ENCODE measurements at places on chromosomes 3 and 15.

- DNase-seq = no peak
Observed at GRCh38 chr15:52348056-52348745, 52.6 kb upstream of the MYO5C start.

- DNase-seq = no peak
Observed at GRCh38 chr3:8368598-8368997, 133.0 kb upstream of the LMCD1 start.

DNA sequence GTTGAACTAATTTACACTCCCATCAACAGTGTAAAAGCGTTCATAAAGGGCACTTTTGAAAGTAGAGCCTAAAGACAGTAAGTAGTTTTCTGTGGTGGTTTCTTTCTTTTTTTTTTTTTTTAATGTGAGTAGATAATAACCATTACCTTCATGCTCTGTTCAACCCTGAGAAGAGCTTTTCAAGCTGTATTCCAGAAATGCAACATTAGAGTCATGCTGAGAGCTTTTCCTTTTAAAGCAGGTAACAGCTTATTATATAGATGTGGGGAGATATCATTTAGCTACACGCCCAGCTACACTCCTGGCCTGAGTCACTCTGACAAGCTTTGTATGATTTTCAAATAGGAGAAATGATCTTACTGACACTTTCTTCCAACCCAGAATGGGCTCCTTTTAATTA, 96.2 kb upstream of the ARHGEF26 start:
- no peak for DNase-seq

- no peak for DNase-seq
Observed at GRCh38 chr3:100063929-100064461, 50.3 kb downstream of the FILIP1L start.

DNA sequence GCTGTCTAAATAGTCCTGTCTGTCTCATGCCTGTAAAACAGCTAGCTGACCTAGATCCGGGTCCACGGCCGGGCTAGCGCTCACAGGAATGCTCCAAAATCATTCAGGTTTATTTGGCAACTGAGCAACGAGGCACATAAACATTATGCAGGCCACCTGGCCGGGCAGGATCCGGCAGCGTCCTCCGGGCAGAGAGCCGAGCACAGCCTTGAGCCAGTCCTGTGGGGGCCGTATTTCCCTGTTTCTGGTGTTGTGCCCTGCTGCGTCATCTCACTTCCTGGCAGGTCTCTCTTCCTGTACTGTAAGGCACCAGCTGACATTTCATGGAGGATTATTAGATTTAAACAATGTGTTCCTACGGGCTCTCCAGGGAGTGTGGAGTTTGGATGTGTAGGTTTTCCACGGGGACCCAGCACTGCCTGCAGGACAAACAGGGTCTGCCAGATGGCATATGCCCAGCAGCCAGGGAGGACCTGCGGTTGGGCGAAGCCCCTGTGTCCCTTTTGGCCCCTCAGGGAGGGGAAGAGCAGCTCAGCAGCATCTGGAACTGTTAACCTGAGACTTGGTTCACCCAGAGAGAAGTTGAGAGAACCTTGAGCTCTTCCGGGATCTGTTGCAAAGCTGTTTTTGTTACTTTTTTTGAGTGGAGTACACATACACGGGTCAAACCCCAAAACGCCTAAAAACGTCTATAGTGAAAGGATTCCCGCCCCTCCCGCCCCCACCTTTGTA, 16.6 kb upstream of the LRRK1 start:
- peak; percentile 83 for DNase-seq

- DNase-seq = no peak
Observed at GRCh38 chr15:62208367-62208766, 43.3 kb upstream of the C2CD4B start.

GRCh38 chr3:146832857-146833458, 227.8 kb upstream of the PLSCR5 start:
- no peak for DNase-seq

GRCh38 chr3:60716573-60716972, 534.7 kb downstream of the FHIT start:
- DNase-seq = no peak

- no peak for DNase-seq
Observed at GRCh38 chr15:31511707-31512310, 185.2 kb downstream of the KLF13 start.

- no peak for DNase-seq
Observed at GRCh38 chr3:148360051-148360450, 337.7 kb upstream of the AGTR1 start.

GRCh38 chr3:122301063-122301462, 24.0 kb upstream of the CSTA start:
- no peak for DNase-seq

GRCh38 chr3:171799501-171799900, 10.8 kb downstream of the PLD1 start:
- no peak for DNase-seq

DNA sequence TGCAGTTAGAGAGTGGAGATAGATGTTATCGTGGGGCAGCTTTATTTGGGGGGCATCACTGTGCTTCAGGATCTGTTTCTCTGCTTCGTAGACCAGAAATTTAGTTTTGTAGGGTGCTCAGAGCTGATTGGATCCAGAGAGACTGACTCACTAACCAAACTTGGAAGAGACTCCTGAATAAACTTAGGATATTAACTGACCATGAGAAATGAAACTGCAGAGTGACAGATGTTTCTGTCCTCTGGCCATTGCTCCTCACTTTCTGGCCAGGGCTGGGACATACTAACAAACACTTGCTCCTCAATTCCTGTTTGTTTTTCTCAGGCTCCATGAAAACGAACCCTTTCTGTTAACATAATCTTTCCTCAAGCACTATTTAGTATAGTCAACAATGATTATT, 4.3 kb downstream of the ZNF592 start:
- DNase-seq = no peak

- no peak for DNase-seq
Observed at GRCh38 chr3:89144080-89144479, 36.7 kb downstream of the EPHA3 start.

GRCh38 chr3:56720849-56721248, 37.8 kb upstream of the TASOR start:
- no peak for DNase-seq

- no peak for DNase-seq
Observed at GRCh38 chr15:31034152-31034551, 42.7 kb upstream of the MTMR10 start.

GRCh38 chr3:149647285-149647684, 10.5 kb downstream of the WWTR1 start:
- DNase-seq = no peak

DNA sequence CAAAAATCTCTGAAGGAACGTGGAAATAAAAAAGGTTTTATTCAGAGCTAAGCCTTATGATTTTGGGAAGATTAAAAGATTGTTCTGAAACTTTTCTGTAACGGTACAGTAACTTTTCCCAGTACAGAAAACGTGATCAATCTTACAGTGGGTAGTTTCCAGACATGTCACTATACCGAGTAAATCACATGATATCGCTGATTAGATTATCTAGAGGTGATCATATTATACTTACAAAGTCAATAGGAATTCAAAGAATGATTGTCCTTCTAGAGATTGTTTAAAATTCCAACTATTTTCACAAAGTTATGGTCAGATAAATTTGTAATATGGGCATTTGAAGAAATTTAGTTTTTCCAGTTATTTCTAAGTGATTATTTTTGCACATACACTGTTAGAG, 736.0 kb upstream of the GRM7 start:
- DNase-seq = no peak

DNA sequence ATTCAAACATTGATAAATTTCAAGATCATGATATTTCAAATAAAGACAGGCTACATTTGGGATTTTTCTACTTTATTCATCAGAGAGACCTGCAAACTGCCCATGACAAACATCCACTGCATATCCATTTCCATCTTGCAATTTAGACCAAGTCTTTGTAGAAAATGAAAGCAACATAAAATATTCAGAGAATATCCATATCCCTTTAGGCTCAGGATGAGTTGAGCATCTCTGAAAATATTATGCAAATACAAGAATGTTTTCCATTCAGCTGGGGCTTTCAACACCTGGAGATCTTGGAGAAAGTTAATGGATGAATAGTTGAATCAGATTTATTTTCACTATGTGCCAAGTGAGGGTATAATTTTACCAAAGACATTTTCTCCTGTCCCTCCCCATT, 103.4 kb downstream of the TUSC7 start:
- DNase-seq = no peak

DNA sequence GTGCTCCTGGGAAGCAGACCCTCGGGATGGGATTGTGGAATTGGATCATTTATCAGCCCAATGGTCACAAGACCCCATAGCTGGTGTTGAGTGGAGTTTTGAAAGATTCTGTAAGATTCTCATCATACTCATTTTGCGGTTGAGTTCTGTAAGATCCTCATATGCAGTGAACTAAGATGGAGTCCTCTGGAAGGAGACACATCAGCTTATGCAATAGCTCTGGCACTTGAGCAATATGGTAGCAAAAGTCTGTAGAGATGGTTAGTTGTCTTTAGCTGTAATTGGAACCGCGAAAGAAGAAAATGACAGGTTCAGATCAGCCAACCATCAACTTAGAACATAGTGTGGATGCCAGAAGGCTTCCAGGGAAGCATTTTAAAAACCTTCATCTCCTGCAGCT, 184.5 kb upstream of the TSC22D2 start:
- DNase-seq = no peak

GRCh38 chr15:32908872-32909271, 191.1 kb downstream of the GREM1 start:
- DNase-seq = no peak

- DNase-seq = no peak
Observed at GRCh38 chr15:63490345-63491034, 13.9 kb upstream of the USP3 start.

DNA sequence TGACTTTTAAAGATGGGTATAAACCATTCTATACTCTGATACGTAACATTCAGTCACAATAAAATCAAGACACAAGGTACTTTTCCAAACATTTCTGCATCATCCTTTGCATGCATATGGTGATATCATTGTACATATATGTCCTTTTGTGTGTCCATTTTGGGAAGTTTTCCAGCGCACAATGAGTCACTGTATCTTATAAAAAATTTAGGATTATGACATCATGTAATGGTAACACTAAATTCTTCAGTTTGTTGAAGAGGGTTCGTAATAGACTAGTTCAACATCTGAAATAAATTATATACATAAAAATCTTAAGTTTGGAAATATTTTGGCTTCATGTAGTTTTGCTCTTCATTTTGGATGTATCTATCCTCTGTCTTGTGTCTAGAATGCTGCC, 480.9 kb downstream of the ROBO1 start:
- no peak for DNase-seq

- no peak for DNase-seq
Observed at GRCh38 chr3:79003994-79004393, 763.8 kb downstream of the ROBO1 start.

Measured in transverse colon (tissue), 4 donors.